ENCODE measurements at places on chromosomes 7 and 10.

- peak; percentile 57 for DNase-seq
Measured at GRCh38 chr10:102643336-102644065, 778 bp upstream of the TRIM8 start.

DNA sequence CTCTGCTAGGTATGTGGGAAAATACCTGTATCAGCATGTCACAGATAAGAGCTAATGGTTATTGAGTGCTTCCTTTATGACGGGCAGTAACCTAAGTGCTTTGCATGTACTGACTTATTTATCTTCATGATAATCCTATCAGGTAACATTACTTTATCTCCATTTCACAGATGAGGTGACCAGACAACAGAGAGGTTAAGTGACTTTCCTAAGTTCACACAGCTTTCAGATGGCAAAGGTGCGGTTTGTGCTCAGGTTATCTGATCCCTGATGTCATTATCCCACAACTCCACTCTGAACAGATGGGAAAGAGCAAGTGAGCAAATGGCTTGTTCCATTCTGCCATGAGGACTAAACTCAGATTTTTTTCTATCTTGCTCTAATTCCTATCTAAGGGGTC is 217.0 kb upstream of the PODXL start:
- no peak for DNase-seq

GRCh38 chr7:92751902-92752901 is 84.2 kb downstream of the CDK6 start:
- DNase-seq = no peak

GRCh38 chr10:124226271-124227054 is 133.1 kb upstream of the CHST15 start:
- DNase-seq = no peak

- peak; percentile 40 for DNase-seq
Measured at GRCh38 chr7:135716677-135717238, 11.2 kb downstream of the SLC13A4 start.

GRCh38 chr10:97726636-97727178 is 10.2 kb upstream of the ZFYVE27 start:
- no peak for DNase-seq

- DNase-seq = peak; percentile 16
Measured at GRCh38 chr7:147775516-147776284, 814.9 kb upstream of the C7orf33 start.

- no peak for DNase-seq
Measured at GRCh38 chr10:122078965-122079795, 90.2 kb downstream of the TACC2 start.

DNA sequence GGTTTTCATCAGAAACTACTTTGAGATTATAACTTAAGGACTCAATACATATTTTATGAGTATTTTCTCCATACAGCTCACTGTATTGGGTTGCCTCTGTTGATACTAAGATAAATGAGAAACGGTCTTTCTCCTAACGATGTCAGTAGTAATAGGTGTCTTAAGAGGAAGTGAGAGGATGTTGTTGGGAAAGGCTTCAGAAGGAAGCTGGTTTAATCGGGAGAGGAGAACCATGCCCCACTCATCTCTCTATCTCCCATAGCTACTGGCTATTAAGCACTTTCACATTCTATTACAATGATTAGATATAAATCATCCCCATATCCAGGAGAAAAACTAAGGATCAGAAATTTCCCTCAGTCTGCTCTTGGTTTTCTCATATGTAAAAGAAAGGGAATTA is 2.0 kb downstream of the CLEC5A start:
- DNase-seq = no peak

DNA sequence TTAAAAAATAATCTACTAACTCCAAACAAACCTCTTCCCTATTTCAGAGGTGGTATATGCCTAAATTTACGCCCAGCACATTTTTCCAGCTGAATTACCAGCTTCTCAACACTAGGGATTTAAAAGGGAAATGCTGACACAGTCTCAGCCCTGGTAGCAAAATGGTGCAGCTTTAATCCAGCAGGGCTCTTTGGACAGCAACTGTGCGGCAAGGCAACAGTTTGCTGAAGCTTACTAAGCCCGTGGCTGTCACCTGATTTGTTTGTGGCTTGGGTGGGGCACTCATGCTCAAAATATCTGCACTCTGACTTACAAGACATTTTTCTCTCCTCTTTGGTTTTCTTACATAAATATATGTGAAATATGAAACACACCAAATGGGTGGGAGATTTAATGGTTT is 206.7 kb downstream of the POU6F2 start:
- DNase-seq = peak; percentile 52

DNA sequence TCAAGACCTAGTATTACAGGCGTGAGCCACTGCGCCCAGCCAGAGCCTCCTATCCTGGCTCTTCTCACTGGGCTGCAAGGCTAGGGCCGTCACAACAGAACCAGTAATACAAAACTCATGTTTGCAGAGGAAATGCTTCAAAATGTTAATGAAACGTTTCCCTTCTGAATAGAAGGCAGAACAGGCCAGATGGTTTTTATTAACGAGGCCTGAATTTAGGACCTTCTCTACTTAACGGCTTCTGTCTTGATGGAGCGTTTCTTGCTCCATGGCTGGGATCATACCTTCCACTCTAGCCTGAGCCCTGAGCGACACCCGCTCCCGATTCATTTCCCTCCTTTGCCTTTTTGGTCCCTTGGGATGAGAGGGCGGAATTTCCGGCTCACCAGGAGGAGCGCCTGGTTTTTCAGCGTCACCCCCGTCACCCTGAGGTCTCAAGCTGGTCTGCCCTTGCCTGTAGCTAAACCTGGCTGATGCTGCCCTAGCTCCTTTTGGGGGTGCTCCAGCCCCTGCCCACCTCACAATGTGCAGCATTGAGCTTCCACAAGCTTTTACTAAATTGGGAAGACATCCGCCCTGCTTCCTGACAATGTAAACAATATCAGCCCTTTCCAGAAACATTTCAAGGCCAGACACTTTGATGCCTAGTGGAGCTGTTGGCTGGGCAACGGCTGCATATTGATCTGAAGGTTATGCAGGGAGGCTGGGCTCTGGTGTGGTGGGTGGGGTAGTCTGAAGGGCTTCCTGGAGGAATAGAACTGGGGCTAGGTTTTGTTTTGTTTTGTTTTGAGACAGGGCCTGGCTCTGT is 5.2 kb downstream of the CLIP2 start:
- DNase-seq = no peak

GRCh38 chr10:122911889-122912484 is 1.6 kb downstream of the FAM24A start:
- no peak for DNase-seq

GRCh38 chr7:38978491-38978890 is 782 bp downstream of the POU6F2 start:
- DNase-seq = no peak

GRCh38 chr7:102393467-102393866 is 2.7 kb upstream of the PRKRIP1 start:
- DNase-seq = no peak

- no peak for DNase-seq
Measured at GRCh38 chr10:22285130-22285529, 31.1 kb upstream of the COMMD3 start.
